SK-MEL-5 (cell line): ENCODE measurements at places on chromosomes 16 and 17.

DNA sequence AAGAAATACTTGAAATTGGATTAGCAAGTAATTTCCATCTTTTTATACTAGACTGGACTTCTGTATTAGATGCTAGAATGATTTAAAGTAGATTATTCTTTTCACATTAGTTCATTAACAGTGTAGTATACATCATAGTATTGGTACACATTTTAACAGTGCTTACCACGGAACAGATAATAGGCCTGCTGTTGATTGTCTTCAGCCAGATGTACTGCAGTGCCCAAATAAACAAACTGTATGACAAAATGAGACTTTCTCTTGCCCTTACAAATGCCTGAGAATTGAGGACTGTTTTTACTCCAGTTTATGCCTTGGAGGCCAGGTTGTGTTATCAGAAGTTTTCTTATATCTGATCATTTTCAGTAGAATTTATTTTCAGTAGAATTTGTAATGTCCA is 631 bp downstream of the EVI2A start:
- peak; percentile 28 for DNase-seq

DNA sequence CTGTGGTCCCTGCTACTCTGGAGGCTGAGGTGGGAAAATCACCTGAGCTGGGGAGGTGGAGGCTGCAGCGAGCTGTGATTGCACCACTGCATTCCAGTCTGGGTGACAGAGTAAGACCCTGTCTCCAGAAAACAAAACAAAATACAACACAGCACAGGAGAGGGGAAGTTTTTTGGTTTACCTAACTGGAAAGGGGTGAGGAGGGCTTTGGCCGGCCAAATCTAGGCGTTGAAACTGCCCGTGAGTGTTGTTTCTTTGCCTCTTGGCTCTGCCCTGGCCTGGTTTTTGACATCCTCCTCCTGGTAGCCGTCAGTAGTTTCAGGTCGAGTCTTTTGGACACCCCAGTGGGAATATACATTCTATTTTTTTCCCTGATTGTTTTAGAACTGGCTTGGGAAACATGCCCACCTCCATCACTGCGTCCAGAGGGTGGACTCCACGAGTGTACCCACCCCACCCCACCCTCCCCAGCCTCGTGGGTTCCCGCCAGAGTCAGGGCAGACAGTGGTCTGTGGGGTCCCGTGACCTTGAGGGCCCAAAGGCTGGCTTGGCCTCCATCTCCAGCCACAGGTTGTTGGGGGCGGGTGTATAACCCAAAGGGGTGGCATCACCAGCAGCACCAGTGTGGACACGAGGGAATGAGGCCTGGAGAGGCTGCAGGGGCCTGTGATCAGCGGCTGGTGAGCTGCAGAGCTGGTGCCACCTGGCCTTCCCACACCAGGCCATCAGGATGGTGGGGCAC is 42.7 kb downstream of the NT5M start:
- no peak for DNase-seq

DNA sequence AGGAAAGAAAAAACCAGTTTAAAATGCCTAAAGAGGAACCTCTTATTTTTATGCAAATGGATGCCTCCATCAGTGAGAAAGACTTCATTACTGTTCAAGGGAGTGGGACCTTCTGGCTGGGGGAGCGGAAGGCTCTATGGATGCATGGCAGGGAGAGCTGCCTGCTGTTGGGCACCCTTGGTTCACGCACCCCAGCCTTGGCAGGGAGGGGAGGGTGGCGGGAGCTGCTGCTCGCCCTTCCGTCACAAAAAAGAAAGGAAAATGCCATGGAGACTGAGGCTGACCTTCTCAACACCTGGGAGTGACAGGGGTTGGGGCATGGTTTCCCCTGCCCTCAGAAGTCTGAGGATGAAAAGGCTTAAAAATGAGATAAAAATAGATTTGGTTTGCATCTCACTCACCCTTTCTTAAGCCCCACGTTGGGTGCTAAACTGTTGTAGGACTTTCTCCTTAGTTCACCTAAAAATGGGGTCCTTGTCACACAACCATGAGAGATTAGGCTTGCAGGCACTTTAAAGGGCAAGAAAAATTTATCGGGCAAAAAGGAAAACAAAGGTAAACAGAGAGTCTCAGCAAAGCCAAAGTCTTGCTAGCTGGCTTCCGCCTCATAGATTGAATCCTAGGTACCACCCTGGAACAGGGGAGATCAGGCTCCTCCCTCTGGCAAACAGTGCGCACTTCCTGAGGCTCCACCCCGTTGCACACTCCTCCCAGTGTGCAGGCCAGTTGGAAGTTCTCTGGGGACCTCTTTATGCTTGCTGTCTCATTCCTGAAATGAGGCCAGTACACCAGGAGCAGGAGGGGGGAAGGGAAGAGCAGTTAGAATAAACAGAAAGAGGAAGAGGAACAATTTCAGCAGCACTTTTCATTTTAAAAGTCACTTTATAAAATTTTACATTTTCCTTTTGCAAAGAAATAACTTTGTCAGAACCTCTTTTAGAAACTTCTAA is 31.6 kb downstream of the PHKB start:
- DNase-seq, result peak; percentile 13

DNA sequence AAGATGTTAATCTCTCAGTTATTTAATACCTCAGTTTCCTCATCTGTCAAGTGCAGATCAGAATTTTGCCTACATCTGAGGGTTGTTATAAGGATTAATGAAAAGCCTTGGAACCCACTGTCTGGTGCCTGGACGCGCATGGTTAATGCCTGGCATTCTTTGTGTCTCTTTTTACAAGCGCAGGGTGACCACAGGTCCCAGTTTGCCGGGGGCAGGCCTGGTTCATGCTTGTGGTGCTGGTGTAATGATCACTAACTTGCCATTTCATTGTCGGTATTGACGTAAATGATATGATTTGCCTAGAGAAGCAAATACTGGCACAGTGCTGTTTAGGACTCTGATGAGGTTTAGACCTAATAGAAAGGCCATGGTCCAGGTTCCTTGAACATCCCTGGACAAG is 23.1 kb downstream of the MRC2 start:
- peak; percentile 69 for DNase-seq

- DNase-seq, result no peak
Observed at GRCh38 chr16:15993946-15994665, 44.7 kb downstream of the ABCC1 start.

GRCh38 chr16:4879049-4879448 is 31.8 kb downstream of the UBN1 start:
- DNase-seq, result no peak

DNA sequence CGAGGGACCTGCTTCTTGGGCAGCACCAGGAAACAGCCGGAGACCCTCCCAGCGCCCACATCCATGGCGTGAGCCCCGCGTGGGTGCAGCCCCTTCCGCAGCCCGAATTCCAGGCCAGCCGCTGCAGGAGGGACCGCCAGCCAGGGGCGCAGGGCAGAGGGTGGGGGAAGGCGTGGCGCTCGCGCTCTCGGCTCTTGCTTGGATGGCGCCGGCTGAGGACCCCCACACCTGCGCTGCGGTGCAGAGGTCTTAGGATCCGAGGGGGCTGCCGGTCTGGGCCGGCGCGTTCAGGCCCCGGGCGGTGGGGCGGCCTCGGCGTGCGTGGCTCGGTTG is 28.8 kb downstream of the ACTG1 start:
- DNase-seq, result no peak

- DNase-seq, result no peak
Observed at GRCh38 chr17:18257268-18257981, 1.1 kb downstream of the FLII start.
